ENCODE measurements at places on chromosomes 6 and 20.

- DNase-seq = no peak
Observed at GRCh38 chr20:60142587-60142986, 184.4 kb downstream of the CDH26 start.

DNA sequence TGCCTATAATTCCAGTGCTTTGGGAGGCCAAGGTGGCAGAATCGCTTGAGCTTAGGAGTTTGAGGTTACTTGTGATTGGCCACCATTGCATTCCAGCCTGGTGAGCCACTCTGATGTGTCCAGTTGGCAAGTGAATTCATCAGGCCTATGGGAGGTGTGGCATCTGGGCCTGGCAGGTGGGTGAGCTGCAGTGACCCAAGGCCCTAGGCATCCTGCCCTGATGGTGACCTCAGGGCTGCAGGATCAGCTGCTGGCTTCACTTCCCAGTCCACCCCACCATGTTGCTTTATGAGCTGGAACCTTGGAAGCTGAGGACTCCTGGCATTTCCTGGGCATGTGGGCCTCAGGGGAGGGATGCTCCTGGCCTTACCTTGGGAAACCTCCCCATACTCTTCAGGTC is 20.5 kb downstream of the RSPH9 start:
- DNase-seq = peak; percentile 59

DNA sequence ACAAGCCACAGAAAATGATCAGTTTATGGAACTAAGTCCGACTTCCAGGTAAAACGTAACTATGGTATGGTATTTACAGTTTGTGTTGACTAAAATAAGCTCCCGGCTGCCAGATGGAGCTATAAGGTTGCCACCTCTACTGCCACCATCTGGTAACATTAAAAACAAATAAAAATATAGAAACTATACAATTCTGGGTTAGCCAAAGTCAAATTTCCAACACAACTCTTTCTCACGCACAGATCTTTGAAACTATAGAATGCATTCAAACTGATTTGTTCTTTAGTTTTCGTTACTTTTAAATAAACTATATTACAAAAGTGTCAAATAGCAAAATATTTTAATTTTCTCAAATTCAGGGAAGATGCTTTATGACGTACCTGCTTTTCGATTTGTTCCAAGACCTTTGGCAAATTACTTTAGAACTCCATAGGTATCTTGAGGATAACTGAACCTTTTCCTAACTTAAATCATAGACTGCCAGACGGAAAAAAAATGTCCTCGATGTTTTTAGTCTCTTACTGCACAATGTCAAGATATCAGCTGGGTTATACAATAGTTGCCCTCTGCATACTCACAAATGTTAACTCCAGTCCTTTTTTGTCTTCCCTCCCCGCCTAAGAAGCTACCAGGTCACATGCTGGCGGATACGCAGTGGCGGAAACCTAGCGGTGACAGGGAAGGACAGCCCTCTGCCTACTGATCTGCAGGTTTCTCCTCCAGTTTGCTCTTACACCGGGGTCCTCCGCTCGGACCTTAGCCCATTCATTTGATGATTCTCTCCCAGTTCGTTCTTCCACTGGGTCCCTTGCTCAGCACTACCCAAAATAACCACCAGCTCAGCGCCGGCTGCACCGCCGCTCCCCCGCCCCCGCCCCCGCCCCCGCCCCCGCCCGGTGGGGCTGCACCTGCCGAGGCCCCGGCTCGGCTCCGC is 888 bp downstream of the SLC17A5 start:
- DNase-seq = peak; percentile 61

DNA sequence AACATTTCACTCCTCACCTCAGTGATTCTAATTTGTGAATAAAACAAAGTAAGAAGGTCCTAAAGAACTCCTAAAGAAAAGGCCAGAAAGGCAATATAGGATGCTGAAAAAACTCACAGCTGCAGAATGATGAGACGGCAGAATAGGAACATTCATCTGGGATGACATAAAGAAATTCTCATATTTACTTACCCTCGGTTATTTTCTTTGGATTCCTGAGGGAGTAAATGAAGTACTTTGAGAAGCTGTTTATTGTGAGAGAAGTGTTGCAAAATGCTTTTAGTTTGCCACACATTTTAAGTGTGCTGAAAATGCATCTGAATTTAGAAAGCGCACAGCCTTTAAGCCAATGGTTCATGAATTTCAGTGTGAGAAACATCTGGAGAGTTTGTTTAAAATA is 35.7 kb upstream of the RBL1 start:
- no peak for DNase-seq
